Common myeloid progenitor, CD34-positive (primary cell): ENCODE measurements at places on chromosomes 7 and 10.

- DNase-seq, result no peak
Observed at GRCh38 chr7:44305564-44306507, 19.6 kb downstream of the CAMK2B start.

DNA sequence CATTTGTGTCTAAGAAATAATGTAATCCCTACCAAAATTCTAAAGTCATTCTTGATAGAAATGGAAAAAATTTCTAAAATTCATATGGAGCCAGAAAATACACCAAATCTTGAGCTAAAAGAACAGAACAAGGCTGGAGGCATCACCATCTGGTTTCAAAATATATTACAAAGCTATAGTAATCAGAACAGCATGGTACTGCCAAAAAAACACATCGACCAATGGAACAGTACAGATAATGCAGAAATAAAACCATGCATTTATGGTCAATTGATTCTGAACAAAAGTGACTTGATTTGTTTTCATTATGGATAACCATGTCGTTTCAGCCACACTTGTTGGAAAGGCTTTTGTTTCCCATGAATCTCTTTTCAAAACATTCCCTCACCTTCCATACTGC is 7.0 kb upstream of the WDFY4 start:
- DNase-seq, result no peak

- DNase-seq, result peak; percentile 92
Observed at GRCh38 chr10:4131407-4132215, 346.6 kb upstream of the KLF6 start.

GRCh38 chr10:94890264-94891022 is 48.0 kb upstream of the CYP2C9 start:
- DNase-seq, result no peak

GRCh38 chr10:69464801-69465401 is 13.6 kb downstream of the TSPAN15 start:
- DNase-seq, result no peak

- DNase-seq, result peak; percentile 40
Observed at GRCh38 chr7:85498031-85498430, 311.2 kb upstream of the SEMA3D start.

GRCh38 chr10:123272171-123272570 is 118.0 kb downstream of the BUB3 start:
- DNase-seq, result no peak

DNA sequence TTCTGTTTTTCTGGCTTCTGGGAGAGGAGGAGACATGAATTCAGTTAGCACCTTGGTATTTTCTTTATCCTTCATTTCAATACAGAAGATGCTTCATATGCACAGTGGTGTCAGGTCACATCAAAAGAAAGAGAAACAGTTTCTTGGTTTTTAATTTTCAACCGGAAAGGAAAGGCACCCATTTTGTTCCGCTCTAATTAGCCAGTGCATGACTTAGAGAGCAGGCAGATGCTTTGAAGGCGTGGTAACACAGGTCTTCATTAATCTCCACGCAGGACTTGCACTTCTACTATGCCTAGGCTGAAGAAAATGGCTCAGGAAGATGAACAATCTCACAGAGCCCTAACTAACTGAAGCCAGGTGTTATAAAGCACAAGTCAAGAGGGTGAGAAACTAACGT is 70.4 kb upstream of the ATRNL1 start:
- DNase-seq, result no peak

GRCh38 chr7:83337050-83337449 is 174.4 kb upstream of the PCLO start:
- DNase-seq, result no peak

DNA sequence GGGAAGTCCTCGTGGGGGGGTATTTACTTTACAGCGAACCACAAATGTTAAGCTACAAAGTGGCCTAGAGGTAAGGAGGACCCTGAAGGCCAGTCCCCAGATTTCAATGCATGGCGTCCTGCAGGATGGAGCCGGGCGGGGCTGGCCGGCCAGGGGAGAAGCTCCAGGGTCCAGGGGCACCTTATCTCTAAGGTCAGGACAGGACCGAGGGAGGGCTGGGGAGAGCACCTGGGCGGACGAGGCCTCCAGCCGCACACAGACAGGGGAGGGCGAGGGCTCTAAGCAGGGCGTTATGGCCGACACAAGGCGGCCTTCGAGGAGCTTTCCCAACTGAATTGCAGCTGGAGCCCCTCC is 96.4 kb upstream of the DIP2C start:
- DNase-seq, result no peak
